ENCODE measurements at places on chromosomes 16 and 17.

DNA sequence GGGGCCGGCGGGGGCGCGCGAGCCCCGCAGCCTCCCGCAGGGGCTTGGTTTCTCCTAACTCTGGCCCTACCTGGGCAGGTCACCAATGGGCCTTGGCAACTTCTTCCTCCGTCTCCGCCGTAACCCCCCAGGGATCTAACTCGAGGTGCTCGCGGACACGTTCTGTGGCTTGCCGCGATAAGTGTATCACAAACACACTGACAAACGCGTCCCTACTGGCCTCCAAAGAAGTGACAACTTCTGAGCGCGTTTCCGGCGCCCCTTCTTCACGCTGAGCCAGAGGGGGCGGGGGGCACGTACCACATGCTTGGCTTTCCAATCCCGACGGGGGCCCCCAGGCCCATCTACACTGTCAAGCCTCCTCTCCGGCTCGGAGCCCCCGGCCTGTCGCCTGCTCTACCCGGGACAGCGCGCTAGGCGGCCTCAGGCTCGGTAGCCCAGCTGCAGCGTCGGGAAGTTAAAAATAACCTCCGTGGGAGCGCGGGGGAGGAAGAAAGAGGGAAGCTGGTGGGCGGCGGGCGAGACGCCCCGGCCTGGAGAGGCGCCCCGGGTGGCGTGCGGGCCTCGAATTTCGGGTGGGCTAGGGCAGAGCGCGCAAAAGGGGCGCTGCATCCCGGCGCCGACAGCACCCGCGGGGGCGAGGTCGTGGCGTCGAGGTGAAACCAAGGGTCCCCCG is 725 bp upstream of the SPHK1 start:
- no peak for DNase-seq

GRCh38 chr17:67474081-67474661 is 97.1 kb downstream of the PITPNC1 start:
- no peak for DNase-seq

GRCh38 chr17:40794466-40794865 is 5.3 kb downstream of the KRT28 start:
- DNase-seq: no peak

DNA sequence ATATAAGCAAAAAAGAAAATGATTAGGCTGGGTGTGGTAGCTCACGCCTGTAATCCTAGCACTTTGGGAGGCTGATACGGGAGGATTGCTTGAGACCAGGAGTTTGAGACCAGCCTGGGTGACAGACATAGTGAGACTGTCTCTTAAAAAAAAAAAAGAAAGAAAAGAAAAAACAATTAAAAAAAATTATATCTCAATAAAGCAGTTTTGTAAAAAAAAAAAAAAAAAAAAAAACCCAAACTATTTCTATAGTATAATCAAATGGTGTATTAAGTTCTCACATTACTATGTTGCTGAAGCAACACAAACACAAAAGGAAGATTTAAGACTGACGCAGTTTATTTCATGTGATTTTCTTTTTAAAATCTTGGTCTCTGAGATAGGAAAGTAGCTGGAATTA is 140.5 kb downstream of the TRIM37 start:
- no peak for DNase-seq

GRCh38 chr17:81241648-81242420 is 2.7 kb downstream of the NDUFAF8 start:
- peak; percentile 42 for DNase-seq

DNA sequence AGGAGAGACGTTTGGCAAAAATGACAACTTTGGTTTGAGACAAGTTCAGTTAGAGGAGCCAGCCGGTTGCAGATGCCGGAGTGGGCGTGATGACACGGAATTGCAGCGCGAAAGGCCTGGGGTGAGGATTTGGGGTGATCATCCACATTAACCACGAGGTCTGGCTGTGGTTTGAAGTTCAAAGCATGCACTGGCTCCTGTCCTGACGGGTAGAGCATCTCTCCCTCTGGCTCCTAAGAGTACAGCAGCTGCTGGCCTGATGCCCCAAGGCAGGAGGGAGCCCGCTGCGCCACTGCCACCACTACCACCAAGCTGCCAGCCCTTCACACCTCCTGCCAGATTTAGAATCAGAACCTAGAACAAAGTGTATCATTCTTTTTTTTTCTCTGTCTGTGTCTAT is 3.7 kb downstream of the RHBDL3 start:
- DNase-seq: no peak

DNA sequence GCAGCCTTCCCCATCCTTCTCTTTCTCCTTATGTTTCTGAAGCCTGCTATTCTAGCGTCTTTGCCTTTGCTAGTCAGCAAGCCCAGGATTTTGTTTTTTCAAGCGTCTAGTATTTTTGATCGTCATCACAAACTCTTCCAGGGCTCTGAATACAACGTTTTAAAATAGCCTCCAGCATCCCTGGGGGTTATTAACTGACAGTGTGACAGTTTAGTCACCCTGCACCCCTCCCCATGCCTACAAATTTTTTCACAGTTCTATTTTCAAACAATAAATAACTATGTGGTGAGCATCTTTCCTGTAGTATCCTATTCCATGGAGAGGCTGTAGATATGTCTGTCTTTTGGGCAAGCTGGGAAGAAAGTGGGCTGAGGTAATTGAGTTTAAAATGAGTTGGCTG is 280.9 kb downstream of the MAP2K4 start:
- no peak for DNase-seq

- no peak for DNase-seq
Observed at GRCh38 chr16:88320947-88321634, 61.7 kb upstream of the ZNF469 start.

GRCh38 chr17:78159575-78160158 is 8.7 kb upstream of the SYNGR2 start:
- no peak for DNase-seq

DNA sequence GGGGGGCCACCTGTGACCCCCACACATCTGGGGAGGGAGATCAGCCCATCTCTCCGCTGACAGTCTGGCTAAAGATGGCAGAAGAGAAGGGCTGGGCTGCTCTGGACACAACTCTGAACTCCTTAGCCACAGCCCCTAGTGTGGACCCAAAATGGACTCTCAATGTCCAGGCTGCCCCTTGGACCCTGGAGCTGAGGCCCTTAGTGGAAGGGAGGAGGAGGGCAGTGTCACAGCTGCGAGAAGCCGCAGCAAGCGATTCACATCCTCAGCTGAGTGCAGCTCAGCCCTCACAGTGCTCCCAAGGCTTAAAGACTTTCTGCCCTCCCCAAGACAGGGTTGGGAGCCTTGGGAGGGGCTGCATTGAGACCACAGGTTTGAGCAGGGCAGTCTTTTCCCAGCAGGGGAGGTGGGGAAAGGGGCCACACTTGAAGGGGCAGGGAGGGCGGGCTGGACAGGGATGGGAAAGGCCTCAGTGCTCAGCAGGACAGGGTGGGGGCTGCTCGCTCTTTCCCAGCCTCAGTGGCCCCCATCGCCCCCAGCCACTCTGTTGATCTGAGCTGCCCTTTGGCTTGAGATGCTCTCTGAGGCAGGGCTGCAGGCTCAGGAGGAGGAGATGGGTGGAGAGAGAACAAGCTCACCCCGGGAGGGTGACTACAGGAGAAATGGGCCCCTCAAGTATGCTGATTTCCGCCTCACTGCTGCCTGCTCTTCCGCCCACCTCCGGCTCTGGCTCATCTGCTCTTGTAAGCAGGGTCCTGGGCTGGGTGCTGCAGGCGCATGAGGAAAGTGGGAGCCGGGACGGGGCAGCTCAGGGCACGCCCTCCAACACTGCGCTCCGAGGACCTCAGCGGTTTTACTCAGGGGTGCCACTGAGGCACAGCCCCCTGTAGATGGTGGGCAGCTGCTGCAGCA is 50.9 kb upstream of the MTSS2 start:
- DNase-seq: no peak

GRCh38 chr17:64706224-64707049 is 44.3 kb upstream of the SMURF2 start:
- no peak for DNase-seq

DNA sequence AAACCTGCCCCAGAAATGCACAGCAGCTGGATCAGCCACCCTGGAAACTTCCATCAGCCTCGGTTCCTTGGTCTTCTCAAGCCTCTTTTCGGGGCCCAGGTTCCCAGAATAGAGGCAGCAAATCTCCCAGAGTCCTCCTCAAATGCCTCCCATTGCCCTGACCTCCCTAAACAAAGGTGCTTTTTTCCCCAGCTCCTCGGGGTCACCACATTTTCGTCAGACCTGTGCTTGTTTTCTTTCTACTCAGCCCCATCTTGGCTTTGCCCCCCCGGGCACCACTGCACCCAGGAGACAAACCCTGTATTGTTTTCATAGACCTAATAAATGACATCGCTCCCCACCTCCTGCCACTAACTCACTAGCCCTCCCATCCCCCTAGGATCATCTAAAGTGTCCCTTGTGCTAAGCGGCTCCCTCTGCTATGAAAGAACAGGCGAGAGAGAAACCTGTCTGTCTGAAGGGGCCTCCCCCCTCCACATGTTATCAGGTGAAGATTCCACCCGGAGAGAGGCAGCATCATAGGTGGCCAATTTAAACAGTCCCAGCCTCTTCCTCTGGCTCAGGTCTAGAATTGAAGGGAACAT is 451.1 kb downstream of the SOX9 start:
- DNase-seq: no peak
